Upper lobe of right lung (tissue), 1 donor: ENCODE measurements at places on chromosomes 1 and 21. TPM values are rescaled to one million over a fixed set of nuclear protein-coding genes. Genes with fewer than 3 reads are reported as not detected.

Gene COP1
- 38.7 TPM for total RNA-seq

Gene AUNIP
- not detected for total RNA-seq

Gene ZNF692
- total RNA-seq: 38.1 TPM

Gene SPRR5
- not detected for total RNA-seq

Gene PODN
- 56.5 TPM for total RNA-seq

Gene CYP2J2
- total RNA-seq: 1.4 TPM

Gene DNASE2B
- 21.7 TPM for total RNA-seq

Gene FLG2
- not detected for total RNA-seq

Gene CCDC27
- not detected for total RNA-seq

DNA sequence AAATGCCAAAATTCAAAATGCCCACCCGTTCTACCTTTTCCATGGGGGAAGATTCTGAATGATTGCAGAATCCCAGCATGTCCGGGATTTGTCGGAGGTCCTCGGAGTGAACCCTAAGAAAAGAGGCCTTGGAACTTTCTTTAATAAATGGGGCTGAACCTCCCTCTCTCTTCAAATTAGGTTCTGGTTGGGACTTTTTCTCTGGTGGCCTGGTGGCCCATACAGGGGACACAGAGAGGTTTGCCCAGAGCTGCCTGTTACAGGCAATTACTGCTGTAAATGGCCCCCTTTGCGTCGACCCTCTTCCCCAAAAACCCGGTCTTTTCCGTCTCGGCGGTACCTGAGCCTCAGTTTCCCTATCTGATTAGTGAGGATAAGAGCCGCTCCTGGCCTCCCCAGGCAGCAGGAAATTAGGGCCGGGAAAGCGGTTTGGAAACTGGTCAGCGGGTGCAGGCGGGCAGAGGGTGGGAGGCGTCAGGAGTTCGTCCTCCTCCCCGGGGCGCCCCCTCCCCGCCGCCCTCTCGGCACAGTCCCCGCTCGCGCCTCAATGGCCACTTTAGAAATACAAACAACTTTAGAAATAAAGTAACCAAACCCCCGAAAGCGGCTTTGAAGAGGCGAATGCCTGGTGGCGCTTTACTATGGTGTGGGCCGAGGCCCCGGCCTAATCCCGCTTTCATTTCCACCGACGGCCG is 15.6 kb downstream of the PAX7 start:
- H3K27me3 ChIP-seq: peaks cover 93% of the 10 kb centered on the region
- peaks cover 3% of the 10 kb centered on the region for H3K4me1 ChIP-seq
- no peak for DNase-seq
- H3K36me3 ChIP-seq: no peaks in the 10 kb centered on the region
- peak overlapping the region; percentile 28 for H3K4me3 ChIP-seq
- no peak overlapping the region for H3K27ac ChIP-seq

- H3K27ac ChIP-seq: no peak overlapping the region
- H3K4me1 ChIP-seq: no peaks in the 10 kb centered on the region
- H3K36me3 ChIP-seq: no peaks in the 10 kb centered on the region
- no peak overlapping the region for H3K4me3 ChIP-seq
- no peak for DNase-seq
Observed at GRCh38 chr1:238377280-238377919, 486.7 kb upstream of the ZP4 start.

GRCh38 chr1:26459573-26460031 is 12.6 kb upstream of the HMGN2 start:
- no peaks in the 10 kb centered on the region for H3K4me1 ChIP-seq
- no peaks in the 10 kb centered on the region for H3K27me3 ChIP-seq
- no peak for DNase-seq
- H3K36me3 ChIP-seq: peaks cover 70% of the 10 kb centered on the region
- H3K27ac ChIP-seq: no peak overlapping the region

GRCh38 chr1:35298464-35298863 is 30.0 kb downstream of the ZMYM4 start:
- H3K4me3 ChIP-seq: no peak overlapping the region
- no peaks in the 10 kb centered on the region for H3K27me3 ChIP-seq
- H3K27ac ChIP-seq: no peak overlapping the region
- peaks cover 6% of the 10 kb centered on the region for H3K36me3 ChIP-seq
- DNase-seq: no peak

DNA sequence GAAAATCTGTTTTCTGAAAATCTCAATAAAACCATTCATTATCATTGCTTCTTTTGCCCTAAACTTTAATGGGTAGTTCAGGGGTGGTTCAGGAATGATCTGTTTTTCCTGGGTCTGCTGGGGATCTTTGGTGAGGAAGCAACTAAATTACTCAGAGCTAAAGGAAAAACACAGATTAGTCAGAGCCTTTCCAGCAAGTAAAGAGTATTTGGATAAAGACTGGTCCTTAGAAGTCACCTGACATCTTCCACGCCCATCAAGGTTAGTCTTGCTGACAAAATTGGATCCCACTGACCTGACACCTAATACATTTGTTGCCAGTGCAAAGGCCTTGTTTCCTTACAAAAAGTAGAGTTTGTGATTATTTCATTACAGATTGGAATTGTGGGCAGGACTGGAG is 24.2 kb downstream of the HSPA13 start:
- H3K27me3 ChIP-seq: no peaks in the 10 kb centered on the region
- no peaks in the 10 kb centered on the region for H3K4me1 ChIP-seq
- H3K4me3 ChIP-seq: no peak overlapping the region
- H3K36me3 ChIP-seq: no peaks in the 10 kb centered on the region

GRCh38 chr1:58968360-58968952 is 184.6 kb upstream of the JUN start:
- H3K4me1 ChIP-seq: peaks cover 23% of the 10 kb centered on the region
- no peaks in the 10 kb centered on the region for H3K27me3 ChIP-seq
- H3K36me3 ChIP-seq: no peaks in the 10 kb centered on the region
- peak overlapping the region; percentile 81 for H3K27ac ChIP-seq
- no peak overlapping the region for H3K4me3 ChIP-seq
- no peak for DNase-seq

DNA sequence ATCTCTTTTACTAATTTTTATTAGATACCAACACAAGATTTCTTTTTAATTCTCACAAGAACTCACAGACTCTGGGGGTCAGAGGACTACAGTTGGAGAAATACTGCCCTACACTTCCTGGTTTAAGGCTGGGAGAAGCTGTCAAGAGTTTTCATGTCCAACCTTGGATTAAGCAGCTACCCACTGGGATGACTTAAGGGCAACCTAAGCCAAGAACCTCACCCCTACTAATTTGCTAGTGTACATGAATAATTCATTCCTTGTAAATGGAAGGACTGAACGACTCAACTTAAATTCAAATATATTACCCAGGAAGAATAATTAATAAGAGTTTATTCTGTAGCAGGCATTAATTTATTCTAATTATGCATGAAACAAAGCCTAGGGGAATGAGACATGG is 182.3 kb upstream of the C1orf105 start:
- no peak overlapping the region for H3K27ac ChIP-seq
- no peaks in the 10 kb centered on the region for H3K27me3 ChIP-seq
- no peaks in the 10 kb centered on the region for H3K4me1 ChIP-seq
- no peak overlapping the region for H3K4me3 ChIP-seq
- H3K36me3 ChIP-seq: no peaks in the 10 kb centered on the region

- H3K36me3 ChIP-seq: no peaks in the 10 kb centered on the region
- H3K4me1 ChIP-seq: no peaks in the 10 kb centered on the region
- H3K4me3 ChIP-seq: no peak overlapping the region
- DNase-seq: no peak
- H3K27me3 ChIP-seq: no peaks in the 10 kb centered on the region
- no peak overlapping the region for H3K27ac ChIP-seq
Observed at GRCh38 chr1:160987359-160988050, 32.9 kb upstream of the ITLN2 start.

- H3K4me1 ChIP-seq: no peaks in the 10 kb centered on the region
- H3K36me3 ChIP-seq: no peaks in the 10 kb centered on the region
- DNase-seq: peak; percentile 25
- H3K4me3 ChIP-seq: no peak overlapping the region
- H3K27me3 ChIP-seq: peaks cover 20% of the 10 kb centered on the region
Observed at GRCh38 chr1:205359771-205360565, 3.2 kb upstream of the KLHDC8A start.

DNA sequence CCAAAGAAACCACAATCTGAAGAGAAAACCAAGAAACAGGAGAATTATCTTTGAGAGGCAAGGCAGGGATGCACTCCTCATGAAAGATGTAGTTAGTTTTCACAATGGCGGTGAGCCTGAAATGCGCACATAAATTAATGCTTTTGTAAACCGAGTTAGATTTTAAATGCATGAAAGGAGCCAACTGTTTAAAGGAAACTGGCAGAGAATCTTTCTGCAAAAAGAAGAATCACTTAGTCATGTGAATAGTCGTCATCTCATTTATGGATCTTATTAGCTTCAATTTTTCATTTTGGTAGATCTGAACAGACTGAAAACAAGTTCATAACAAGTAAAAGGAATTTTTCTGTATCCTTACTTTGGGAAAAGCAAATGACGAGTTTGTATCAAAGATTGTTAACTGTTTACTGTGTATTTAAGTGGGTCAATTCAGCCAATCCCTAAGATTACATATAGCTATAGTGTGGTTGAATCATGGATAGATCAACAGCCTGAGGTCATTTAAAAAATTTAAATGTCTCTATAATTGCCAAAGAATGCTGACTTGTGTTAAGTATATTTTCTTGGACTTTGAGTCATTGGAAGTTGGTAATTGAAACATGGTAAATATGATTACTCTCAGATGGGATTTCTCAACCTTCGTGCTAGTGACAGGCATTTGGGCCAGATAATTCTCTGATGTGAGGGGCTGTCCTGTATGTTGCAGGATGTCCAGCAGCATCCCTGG is 226.6 kb upstream of the KAZN start:
- no peaks in the 10 kb centered on the region for H3K36me3 ChIP-seq
- no peaks in the 10 kb centered on the region for H3K27me3 ChIP-seq
- no peak overlapping the region for H3K27ac ChIP-seq
- no peak for DNase-seq

DNA sequence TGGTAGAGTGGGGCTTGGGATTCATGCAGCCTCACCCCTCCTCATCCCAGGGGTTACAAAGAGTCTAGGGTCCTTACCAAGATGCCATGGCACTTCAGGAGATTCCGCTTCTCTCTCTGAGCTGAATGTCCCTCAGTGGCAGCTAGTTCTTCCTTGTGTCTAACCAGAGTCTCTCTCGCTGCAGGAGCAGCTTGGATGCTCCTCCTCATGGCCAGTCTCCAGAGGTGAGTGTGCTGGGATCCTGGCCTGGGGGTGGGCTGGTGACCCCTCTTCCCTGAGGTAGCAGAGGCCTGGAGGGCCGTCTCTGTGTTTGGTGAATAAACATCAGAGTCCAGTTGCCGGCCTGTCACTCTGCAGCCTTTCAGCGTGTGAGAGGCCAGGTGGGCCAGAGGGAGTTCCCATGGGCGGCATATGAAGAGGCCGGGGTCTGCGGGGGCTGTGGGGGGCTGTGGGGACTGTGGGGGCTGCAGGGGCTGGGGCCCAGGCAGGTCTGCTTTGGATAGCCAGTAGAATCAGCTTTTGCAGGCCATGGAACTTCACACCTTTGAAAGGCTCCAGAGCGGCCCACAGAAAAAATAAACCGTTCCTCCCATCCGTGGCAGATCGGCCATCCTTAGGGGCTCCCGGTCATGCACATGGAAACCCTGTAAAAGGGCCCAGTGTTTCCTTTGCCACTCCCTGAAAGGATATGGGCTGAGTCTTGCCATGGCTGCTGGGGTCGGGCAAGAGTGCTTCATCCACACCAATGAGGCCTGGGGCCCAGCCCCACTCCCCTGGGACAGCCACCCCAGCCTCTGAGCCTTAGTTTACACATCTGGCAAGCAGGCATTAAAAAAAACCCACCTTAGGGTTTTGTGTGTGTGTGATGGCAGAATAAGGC is 256.4 kb downstream of the FOXD2 start:
- DNase-seq: peak; percentile 40
- H3K27ac ChIP-seq: no peak overlapping the region
- H3K27me3 ChIP-seq: no peaks in the 10 kb centered on the region
- H3K4me1 ChIP-seq: no peaks in the 10 kb centered on the region
- no peaks in the 10 kb centered on the region for H3K36me3 ChIP-seq
- H3K4me3 ChIP-seq: no peak overlapping the region

DNA sequence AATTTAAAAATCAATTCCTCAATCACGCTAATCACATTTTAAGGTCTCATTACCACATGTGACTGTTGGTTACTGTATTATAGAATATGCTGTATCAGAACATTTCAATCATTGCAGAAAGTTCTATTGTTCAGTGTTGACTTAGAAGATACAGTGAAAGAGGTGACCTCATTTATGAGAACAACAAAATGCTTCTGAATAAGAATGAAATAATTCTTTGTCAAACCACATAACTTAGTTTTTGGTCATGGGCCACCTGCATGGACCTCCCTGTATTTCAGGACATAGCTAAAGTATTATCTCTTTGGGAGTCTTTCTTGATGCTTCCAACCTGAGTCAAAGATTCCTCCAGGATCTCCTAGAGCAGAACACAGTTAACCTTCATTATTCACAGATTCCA is 22.3 kb downstream of the MFSD2A start:
- no peaks in the 10 kb centered on the region for H3K36me3 ChIP-seq
- H3K27me3 ChIP-seq: no peaks in the 10 kb centered on the region
- DNase-seq: no peak
- H3K4me3 ChIP-seq: no peak overlapping the region

DNA sequence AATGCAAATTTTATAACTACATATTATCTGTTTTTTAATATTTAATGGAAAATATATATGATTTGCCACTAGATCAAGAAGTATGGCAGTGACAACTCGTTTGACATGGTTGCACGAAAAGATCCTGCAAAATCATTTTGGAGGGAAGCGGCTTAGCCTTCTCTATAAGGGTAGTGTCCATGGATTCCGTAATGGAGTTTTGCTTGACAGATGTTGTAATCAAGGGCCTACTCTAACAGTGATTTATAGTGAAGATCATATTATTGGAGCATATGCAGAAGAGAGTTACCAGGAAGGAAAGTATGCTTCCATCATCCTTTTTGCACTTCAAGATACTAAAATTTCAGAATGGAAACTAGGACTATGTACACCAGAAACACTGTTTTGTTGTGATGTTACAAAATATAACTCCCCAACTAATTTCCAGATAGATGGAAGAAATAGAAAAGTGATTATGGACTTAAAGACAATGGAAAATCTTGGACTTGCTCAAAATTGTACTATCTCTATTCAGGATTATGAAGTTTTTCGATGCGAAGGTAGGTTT is 556 bp downstream of the IFI44 start:
- peaks cover 8% of the 10 kb centered on the region for H3K36me3 ChIP-seq
- peak overlapping the region; percentile 53 for H3K4me3 ChIP-seq
- DNase-seq: no peak
- peaks cover 15% of the 10 kb centered on the region for H3K4me1 ChIP-seq
- H3K27me3 ChIP-seq: no peaks in the 10 kb centered on the region
- peak overlapping the region; percentile 79 for H3K27ac ChIP-seq

- no peaks in the 10 kb centered on the region for H3K4me1 ChIP-seq
- no peak overlapping the region for H3K4me3 ChIP-seq
- no peaks in the 10 kb centered on the region for H3K36me3 ChIP-seq
- no peaks in the 10 kb centered on the region for H3K27me3 ChIP-seq
- DNase-seq: no peak
Observed at GRCh38 chr1:48645883-48646282, 130.8 kb downstream of the BEND5 start.

GRCh38 chr1:177779166-177779965 is 190.5 kb downstream of the SEC16B start:
- H3K27ac ChIP-seq: no peak overlapping the region
- H3K4me3 ChIP-seq: no peak overlapping the region
- H3K4me1 ChIP-seq: no peaks in the 10 kb centered on the region
- H3K27me3 ChIP-seq: no peaks in the 10 kb centered on the region
- H3K36me3 ChIP-seq: no peaks in the 10 kb centered on the region
- DNase-seq: no peak

- no peak for DNase-seq
- H3K4me1 ChIP-seq: no peaks in the 10 kb centered on the region
- no peak overlapping the region for H3K27ac ChIP-seq
- H3K36me3 ChIP-seq: no peaks in the 10 kb centered on the region
- H3K27me3 ChIP-seq: no peaks in the 10 kb centered on the region
Observed at GRCh38 chr1:241962153-241962552, 4.6 kb downstream of the BECN2 start.

- DNase-seq: no peak
- no peaks in the 10 kb centered on the region for H3K36me3 ChIP-seq
- no peak overlapping the region for H3K27ac ChIP-seq
Observed at GRCh38 chr1:207995576-207995975, 84.7 kb upstream of the CD34 start.
